ENCODE measurements at places on chromosomes 16 and 17. TPM values are rescaled to one million over a fixed set of nuclear protein-coding genes. Genes with fewer than 3 reads are reported as not detected.

CHP2 gene
- polyA plus RNA-seq, result 0.56 TPM

OR2C1 gene
- polyA plus RNA-seq, result 0.85 TPM

CCL7 gene
- polyA plus RNA-seq, result not detected

HSF5 gene
- 0.40 TPM for polyA plus RNA-seq

CMTM2 gene
- 0.31 TPM for polyA plus RNA-seq

SMIM36 gene
- not detected for polyA plus RNA-seq

GALK1 gene
- polyA plus RNA-seq, result 35.5 TPM

CPHXL2 gene
- polyA plus RNA-seq, result not detected

AATF gene
- polyA plus RNA-seq, result 55.3 TPM

- DNase-seq, result no peak
Measured at GRCh38 chr17:6948976-6949375, 46.9 kb upstream of the ALOX12 start.

- no peak for DNase-seq
Measured at GRCh38 chr16:47043200-47043599, 69.7 kb upstream of the DNAJA2 start.

GRCh38 chr17:1486802-1487695 lies 5.4 kb downstream of the MYO1C start:
- DNase-seq, result no peak

GRCh38 chr16:58859958-58860669 lies 126.0 kb upstream of the GOT2 start:
- DNase-seq, result no peak

- DNase-seq, result no peak
Measured at GRCh38 chr17:78839235-78839761, 1.3 kb downstream of the USP36 start.

DNA sequence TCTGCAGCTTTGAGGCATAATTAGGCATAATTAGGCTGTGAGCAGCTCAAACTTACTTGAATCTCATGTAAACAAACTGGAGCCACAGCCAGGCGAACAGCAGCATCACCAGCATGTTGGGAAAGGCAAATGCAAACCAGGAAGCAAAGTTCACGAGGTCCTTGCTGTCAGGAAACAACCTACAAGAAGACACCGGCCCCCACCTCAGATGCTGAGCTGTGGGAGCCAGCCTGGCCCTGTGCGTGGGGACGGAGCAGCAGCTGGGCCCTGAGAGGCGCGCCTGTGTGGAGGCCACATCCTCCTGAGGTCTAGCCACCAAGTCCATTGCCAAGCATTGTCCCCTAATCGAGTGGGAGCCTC lies 12.2 kb downstream of the SLC13A5 start:
- no peak for DNase-seq

GRCh38 chr16:52597073-52597771 lies 50.3 kb upstream of the TOX3 start:
- no peak for DNase-seq

DNA sequence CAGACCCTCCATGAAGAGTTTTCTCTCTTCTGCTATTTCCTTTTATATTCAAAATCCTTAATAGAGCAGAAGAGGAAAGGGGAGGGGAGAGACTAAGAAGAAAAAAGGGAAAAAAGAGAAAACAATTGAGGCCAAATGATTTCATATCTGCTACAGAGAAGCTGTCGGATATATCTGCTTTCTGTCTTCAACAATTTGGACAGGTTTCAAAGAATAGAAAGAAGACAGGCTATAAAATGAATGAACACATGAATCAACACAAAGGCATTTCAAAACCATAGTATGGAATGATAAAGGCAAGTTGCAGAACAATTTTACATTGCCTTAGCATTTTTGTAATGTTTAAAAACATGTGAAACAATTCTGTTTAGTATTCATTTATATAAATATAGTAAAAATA lies 4.7 kb upstream of the CMTR2 start:
- DNase-seq, result no peak

DNA sequence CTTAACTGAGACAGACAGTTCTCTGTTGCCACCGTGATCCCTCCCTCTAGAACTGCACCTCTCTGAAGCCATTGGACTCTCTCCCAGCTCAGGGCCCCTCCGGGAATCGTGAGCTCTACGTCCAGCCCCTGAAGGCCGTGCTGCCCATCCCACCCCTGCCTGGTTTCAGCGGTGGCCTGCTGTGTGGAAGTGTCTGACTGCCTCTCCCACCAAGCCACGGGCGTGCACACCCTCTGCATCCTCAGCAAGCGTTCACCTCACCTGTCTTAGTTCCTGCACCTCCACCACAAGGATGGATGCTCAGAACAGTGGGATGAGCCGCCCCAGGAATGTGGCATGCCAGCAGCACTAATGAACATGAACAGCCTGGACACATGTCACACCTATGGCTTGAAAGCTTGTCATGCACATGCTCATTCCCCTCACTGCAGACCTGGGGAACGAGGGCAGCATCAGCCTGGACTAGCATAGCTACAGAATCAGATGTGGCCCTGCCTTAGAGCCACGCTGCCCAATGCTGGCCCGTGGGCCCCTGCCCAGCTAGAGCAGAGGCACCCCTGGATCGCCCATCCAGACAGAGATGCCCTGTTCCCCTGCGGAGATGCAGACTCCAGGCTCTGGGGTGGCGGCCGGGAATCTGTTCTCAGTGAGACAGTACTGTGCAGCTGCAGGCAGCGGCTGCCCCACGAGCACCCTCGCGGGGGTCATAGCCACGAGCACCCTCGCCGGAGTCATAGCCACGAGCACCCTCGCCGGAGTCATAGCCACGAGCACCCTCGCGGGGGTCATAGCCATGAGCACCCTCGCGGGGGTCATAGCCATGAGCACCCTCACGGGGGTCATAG lies 73.7 kb upstream of the CHMP6 start:
- no peak for DNase-seq

DNA sequence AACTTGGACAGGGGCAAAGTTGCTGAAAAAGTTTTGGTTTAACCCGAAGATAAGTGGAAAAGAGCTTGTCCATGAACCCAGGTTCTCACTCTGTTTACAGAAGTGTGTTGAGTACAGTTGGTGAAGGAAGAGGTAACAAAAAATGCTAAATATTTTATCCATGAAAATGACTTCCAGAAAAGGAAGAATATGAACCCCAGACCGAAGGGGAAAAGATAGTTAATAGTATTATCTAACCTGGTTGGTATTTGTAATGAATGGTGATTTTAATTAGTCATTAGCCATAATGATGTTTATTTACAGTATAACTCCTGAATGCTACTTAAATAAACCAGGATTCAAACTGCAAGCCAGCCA lies 574 bp upstream of the TMEM106A start:
- DNase-seq, result no peak

DNA sequence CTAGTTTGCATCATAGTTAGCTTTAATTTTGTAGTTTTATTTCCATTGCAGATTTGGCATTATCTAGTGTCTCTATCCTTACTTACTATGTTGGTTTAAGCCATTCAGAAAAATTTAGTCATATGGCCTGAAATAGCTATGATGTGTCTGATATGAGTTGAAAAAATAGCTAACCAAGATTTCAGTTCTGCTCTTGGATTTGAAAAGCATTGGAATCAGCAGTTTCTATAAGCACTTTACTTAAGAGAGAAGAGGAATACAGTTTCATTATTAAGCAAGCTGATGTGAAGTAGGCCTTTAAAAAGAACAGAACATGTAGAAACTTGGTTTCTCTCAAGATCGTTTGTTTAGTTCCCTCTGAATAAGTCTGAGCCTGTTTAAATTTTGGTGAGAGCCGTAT lies 25.9 kb downstream of the LPCAT2 start:
- no peak for DNase-seq

GRCh38 chr17:61338874-61339478 lies 60.7 kb upstream of the TBX2 start:
- no peak for DNase-seq

GRCh38 chr17:46115699-46116098 lies 77.5 kb downstream of the KANSL1 start:
- DNase-seq, result no peak

DNA sequence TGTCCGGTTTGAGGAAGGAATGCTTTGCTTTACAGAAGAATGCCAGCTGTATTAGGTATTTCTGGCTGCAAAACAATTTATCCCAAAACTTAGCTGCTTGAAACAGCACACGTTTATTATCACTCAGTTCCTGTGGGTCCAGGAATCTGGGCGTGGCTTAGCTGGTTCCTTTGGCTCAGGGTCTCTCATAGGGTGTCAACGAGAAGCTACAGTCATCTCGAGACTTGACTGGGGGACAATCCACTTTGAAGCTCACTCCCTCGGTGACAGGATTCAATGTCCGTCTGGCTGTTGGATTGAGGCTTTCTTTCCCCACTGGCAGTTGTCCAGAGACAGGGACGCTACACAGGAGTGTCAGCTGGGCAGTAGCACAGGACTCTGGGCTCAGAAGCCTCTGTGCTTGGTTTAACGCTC lies 9.6 kb upstream of the RHBDF2 start:
- no peak for DNase-seq

DNA sequence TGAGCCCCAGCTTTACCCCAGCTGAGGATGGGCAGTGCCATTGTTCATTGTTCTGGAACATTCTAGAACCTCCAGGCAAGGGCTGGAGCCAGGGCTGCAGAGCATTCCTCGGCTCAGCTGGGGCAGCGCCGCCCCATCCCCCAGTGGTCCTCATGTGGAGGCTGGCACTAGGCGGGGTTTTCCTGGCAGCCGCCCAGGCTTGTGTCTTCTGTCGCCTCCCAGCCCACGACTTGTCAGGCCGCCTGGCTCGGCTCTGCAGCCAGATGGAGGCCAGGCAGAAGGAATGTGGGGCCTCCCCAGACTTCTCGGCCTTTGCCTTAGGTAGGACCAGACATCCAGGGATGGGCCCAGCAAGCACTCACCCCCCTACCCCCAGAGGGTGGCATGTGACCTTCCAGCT lies at the start of gene TMEM95:
TMEM95 (plus strand) TSS at position 104 of the 400 bp plus-strand sequence; CDS start at position 153, 49 bp downstream.
- no peak for DNase-seq

DNA sequence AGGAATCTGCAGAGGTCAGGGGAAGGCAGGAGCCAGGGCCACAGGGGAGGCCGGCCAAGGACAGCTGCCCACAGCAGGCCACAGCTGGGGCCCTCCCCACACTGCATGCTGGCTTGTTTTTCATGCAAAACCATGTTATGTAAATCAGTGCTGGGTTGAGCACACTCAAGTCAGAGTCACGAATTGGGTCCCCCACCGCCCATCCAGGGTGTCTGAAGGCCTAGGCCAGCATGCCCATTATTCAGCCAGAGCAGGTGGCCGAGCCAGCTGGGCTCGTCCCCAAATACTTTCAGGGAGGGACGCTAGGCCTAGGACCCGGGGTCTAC lies 51.2 kb upstream of the TOB1 start:
- DNase-seq, result no peak

DNA sequence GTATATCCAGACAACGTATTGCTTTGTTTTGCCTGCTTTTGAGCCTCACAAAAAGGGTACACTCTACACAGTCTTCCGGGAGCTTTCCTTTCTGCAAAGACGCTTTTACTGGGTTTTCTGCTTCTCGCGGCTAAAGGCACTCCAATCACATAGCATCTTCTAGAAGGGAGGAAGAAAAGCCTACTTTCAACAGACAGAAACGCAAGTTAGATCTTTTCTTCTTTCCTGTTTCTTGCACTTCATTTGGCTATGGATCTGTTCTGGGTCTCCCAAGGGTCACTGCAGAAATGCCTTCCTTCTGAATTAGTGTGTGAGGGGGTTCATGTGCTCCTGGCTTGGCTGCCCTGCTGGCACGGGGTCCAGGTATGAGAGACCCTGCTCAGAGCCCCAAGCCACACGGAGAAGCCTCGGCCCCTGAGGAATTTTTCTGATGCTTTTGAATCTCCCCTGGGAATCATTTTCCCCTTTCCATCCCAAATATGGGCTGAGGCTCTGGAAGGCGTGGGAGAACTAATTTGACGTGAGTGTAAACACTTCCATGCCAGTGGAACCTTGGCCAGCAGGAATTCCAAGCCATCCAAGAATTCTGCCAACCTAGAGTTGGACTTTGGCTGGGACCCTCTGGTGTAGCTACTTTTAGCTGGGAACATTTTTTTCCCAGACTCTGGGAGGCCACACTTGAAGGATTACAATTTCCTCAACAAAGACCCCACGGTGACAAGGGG lies 49.6 kb upstream of the NKD1 start:
- no peak for DNase-seq

DNA sequence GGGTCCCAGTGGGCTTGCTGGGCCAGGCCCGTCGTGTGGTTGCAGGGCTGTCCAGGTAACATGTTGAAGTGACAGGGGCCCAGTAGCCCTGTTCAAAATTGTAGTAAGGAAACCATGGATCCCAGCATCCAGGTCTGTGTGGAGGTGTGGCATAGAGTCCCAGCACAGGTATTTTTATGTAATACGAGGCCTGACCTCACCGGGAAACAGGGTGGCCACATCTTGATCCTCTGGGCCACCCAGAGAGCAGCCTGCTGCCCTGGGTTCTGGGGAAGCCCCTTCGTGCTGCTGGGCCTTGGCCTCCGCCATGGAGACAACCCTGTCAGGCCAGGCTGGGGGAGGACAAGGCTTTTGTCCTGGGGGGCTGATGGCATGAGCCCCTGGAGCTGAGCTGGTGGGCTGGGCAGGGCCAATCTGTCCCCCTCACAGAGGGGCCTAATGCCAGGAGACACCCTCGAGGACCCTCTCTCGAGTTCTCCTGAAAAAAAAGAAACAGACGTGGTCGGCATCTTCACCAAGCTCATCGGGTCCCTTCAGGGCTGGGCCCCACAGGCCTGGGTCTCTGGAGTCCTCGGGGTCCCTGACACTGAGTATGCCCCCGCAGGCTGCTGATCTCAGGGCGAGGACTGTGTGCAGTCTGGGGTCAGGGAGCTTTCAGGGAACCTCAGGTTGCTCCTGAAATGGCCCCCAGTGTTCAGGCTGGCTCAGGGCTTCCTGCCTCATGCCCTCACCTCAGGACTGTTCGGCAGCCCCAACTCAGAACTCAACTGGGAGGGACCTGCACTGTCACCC lies 47.8 kb downstream of the TNFRSF13B start:
- no peak for DNase-seq

DNA sequence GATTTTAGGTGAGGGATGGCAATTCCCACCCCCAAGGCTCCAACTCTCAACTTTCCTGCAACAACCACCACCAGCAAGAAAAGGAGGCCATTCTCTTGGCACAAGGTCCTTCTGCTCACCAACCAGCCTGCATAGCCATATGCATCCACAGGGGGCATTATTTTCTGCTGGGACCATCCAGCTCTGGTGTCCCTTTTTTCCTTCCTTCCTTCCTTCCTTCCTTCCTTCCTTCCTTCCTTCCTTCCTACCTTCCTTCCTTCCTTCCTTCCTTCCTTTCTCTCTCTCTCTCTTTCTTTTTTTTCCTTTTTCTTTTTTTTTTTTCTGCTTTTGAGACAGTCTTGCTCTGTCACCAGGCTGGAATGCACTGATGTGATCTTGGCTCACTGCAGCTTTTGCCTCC lies 21.1 kb upstream of the COX10 start:
- DNase-seq, result no peak

GRCh38 chr16:1557576-1557975 lies 24.1 kb downstream of the TMEM204 start:
- DNase-seq, result no peak

DNA sequence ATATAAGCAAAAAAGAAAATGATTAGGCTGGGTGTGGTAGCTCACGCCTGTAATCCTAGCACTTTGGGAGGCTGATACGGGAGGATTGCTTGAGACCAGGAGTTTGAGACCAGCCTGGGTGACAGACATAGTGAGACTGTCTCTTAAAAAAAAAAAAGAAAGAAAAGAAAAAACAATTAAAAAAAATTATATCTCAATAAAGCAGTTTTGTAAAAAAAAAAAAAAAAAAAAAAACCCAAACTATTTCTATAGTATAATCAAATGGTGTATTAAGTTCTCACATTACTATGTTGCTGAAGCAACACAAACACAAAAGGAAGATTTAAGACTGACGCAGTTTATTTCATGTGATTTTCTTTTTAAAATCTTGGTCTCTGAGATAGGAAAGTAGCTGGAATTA lies 140.5 kb downstream of the TRIM37 start:
- DNase-seq, result no peak

All from left renal cortex interstitium (tissue), 4 donors.